ENCODE measurements at places on chromosomes 11 and 22.

DNA sequence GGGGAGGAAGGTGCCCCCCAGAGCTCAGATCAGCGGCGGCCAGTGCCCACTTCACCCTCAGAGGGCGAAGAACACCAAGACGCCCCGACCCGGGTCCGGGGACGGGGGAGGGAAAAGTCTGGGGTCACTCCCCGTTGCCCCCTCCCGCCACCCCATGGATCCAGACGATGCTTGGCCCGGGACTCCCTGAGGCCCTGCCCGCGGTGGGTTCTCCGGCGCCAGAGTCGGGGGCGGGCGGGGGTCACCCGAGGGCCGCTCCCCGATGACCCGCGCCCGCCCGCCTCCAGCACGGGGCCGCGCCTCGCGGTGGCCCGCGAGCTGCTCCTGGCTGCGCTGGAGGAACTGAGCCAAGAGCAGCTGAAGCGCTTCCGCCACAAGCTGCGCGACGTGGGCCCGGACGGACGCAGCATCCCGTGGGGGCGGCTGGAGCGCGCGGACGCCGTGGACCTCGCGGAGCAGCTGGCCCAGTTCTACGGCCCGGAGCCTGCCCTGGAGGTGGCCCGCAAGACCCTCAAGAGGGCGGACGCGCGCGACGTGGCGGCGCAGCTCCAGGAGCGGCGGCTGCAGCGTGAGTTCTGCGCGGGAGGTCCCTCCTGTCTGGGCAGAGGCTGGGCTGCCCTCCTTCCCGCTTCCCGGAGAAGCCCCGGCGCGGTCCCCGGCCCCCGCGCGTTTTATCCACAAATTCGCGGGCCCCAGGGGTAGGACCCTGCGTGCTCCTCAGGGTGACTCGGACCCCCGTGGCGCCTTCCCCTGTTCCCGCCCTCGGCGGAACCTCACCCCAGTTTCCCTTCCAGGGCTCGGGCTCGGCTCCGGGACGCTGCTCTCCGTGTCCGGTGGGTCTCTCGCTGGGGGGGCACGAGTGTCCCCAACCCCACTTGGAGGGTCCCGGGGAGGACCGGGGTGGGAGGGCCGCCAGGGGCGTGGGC is 1.1 kb downstream of the NLRP6 start:
- DNase-seq = no peak

DNA sequence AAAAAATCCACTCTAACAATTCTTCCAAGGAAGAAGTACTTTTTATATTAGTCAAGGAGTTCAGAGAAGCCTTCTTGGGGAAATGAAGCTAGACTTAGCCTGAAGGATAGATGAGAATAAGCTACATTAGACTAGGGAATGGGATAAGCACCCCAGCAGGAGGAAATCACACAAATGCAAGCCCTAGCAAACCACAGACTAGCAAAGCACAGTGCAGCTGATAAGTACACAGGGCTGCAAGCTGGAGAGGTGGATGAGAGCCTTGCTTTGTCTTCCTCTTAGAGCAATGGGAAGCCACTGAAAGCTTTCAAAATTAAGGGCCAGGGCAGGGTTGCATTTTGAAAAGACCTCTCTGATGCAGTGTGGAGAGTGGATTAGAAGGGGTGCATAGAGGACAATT is 946.2 kb downstream of the LRRC4C start:
- DNase-seq = no peak

DNA sequence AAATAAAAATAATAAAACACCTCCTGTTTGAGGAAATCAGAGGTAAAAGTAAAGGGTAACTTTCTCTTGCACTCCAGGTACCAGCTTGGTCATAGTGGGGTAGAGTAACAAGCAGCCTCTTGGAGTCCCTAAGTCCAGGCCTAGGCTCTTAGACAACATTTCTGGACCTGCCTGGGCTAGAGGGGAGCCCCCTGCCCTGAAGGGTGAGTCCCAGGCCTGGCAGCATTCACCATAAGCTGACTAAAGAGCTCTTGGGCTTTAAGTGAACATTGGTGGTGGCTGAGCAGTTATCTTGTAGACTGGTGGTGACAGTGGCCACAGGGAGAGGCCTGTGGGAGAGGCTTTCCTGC is 18.6 kb upstream of the OR56A3 start:
- no peak for DNase-seq

- no peak for DNase-seq
Measured at GRCh38 chr11:28245131-28245530, 136.9 kb downstream of the METTL15 start.

- DNase-seq = no peak
Measured at GRCh38 chr22:32911503-32911902, 110.0 kb downstream of the TIMP3 start.

- DNase-seq = no peak
Measured at GRCh38 chr11:117950993-117951961, 22.1 kb upstream of the TMPRSS13 start.

DNA sequence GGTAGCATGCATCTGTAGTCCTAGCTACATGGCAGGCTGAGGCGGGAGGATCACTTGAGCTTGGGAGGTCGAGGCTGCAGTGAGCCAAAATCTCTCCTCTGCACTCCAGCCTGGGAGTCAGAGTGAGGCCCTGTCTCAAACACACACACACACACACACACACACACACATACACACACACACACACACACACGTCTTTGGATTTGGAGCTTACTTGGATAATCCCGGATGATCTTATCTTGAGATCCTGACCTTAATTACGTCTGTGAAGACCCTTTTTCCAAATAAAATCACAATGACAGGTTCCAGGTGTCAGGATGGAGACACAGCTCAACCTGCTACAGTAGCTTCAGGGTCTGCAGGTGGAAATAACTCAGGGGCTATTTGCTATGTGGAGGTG is 1.1 kb downstream of the UPB1 start:
- no peak for DNase-seq

- no peak for DNase-seq
Measured at GRCh38 chr11:112769170-112769569, 192.1 kb upstream of the NCAM1 start.

- DNase-seq = no peak
Measured at GRCh38 chr11:94131718-94132115, 3.1 kb downstream of the PANX1 start.

DNA sequence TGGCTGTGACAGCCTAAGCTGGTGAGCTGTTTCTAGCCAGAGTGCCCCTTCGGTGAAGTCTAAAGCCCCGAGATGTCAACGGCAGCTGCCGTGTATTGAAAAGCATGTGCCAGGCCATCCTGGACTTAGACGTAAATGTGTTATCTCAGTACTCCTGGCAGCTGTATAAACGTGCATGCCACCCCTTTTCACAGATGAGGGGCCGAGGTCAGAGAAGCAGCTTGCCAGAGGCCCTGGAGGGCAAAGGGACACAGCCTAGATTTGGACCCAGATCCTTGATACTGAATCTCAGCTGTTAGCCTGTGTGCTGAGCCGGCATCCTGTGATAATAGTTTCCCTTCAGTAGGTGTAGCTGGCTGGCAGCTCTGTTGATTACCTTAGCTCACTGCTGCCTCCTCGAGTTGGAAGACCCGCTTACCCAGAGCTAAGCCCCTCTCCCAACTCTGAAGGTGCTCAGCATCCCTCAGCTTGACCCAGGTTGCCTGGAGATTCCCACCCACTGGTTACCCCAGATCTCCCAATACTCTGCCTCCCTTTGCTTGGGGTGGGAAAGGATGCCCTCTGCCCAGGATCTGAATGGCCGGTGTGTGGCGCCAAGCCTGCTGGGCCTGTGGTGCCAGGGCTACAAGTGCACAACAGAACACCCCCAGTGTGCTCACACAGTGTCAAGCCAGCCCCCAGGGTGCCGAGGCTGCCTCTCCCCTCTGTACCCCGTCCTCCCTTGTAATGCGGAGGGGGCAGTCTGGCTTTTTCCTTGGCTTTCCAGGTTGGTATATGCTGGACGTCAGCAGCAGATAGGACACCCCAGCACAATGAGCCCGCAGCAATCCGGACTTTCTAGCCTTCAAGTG is 59.8 kb upstream of the WNT7B start:
- DNase-seq = peak; percentile 48

DNA sequence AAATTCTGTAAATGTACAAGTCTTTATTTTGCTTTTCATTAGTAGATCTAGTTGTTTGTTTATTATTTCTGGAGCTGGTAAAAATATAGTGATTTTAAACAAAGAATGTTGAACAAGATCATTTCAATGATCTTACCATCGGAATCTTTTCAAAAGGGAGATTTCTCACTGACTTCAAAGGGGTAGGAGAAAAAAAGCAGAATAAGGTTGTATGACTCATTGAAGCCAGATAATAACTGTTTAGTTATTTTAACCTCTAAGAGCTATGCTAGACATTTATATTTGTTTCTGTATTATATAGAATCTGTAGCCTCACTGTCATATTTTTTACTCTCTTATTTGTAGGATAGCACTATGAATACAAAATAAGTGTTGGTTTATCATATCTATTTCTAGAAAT is 8.1 kb upstream of the PDE3B start:
- no peak for DNase-seq

- no peak for DNase-seq
Measured at GRCh38 chr11:2426826-2427521, 17.3 kb downstream of the TRPM5 start.

DNA sequence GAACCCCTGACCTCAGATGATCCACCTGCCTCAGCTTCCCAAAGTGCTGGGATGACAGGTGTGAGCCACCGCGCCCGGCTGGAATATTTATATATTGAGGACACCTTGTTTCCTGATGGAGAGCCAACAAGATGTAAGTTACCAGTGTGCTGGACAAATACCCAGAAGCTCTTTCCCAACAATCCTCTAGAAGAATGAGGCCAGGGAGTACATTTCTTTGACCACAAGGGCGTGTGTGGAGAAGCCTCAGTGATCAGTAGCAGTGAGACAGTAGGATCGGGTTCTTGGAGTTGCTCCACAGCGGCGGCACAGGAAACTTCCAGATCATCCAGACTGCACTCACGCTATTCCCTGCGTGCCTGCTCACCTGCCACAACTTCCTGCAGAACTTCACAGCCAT is 10.3 kb upstream of the POLA2 start:
- DNase-seq = no peak

GRCh38 chr11:91173701-91174100 is 950.9 kb upstream of the CHORDC1 start:
- DNase-seq = no peak

GRCh38 chr11:69906453-69906907 is 87.3 kb upstream of the FGF3 start:
- DNase-seq = no peak

DNA sequence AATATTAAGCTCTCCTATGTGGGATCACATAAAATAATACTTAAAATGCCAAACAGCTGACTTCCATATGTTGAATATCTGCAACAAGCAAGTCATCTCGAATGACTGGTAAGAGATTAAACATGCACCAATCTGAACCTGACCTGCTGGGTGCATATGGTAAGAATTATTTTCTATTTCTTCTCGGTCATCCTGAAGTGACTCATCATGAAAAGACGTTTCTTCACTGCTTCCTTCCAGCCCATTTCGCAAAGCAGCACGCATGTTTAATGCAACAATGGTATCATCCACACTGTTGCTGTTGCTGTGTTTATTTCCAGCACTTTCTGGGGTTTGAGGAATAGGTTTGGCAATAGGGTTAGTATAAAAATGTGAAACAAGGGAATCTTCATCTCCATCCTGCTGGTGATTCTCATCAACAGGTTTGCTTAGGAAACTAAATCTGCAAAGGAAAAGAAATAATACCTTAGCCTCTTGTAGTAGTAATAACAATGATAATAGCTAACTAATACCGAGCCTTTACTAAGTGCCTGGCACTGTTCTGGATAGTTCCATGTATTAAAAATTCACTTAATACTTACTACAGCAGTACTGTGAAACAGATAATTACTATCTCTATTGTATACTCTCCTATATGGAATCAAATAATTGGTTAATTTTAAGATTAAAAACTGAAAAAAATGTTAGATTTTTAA is 52.0 kb upstream of the CHRNA10 start:
- no peak for DNase-seq

DNA sequence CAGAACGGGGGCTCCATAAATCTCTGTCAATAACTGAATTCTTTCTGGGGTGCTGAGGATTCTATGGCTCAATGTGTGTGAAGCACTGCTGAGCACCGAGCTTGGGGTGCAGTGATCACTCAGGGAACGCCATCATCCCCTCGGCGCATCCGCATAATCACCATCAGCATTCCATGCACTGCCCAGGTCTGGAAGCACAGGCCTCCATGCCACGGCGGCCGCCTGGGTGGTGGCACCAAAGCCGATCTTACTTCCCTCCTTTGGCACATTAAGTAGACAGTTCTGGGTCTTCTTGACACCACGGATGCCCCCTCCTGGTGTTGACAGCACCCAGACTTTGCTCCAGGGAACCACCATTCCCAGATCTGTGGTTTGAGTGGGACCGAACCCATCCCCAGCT is 15.6 kb downstream of the LTO1 start:
- DNase-seq = no peak

DNA sequence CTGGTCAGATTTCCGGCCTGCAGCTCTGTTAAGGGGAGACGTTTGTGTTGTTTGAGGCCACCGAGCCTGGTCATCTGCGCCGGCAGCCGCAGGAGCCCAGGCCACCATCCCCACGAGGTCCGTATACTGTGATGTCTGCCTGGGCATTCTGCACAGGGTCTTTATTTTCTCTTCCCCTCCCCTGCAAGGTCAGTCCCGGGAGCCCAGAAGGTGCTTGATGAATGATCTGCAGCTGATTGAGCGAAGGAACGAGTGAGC is 45.4 kb downstream of the CTTN start:
- DNase-seq = no peak

DNA sequence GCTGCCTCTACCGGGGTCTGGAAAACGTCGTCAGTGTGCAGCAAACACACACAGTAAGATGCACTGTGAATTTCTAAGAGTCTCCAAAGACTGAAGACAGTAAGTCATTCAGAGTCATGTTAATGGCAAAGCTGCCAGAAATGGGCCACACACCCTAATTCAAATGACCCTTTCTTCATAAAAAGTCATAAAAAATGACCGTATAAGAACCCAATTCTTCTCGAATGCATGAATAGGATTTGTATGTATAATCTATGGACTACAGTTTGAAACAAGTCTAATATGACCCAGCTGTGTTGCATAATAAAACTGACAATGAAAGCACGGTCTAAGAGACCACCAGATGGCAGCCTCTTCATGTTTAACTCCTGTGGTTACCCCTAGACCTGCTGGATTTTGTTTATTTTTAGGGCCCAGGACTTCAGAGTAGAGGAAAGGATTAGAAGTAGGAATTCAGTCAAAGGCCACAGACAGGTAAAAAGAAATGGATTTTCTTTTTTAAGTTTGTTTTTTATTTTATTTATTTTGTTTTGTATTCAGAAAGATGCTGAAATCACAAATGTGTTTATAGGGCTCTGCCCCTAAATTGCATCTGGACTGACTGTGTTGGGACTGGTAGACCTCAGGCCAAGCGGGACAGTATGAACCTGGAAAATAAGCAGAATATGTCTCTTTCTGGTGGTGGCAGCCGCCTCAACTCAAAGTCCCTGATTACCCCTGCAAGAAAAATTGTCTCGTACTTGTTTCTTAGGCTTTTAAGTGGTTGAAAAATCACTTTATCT is 32.1 kb upstream of the SLC5A12 start:
- DNase-seq = no peak

- DNase-seq = peak; percentile 64
Measured at GRCh38 chr22:37457093-37457893, 28.9 kb downstream of the MFNG start.

- DNase-seq = no peak
Measured at GRCh38 chr22:20002636-20003035, 14.0 kb downstream of the ARVCF start.

- no peak for DNase-seq
Measured at GRCh38 chr11:102510439-102511135, 20.0 kb downstream of the MMP7 start.

Measured in activated naive CD4-positive, alpha-beta T cell (primary cell).